Stimulated activated CD8-positive, alpha-beta memory T cell treated with anti-CD3 and anti-CD28 coated beads, Interleukin-12 subunit alpha, Interleukin-12 subunit beta, amount 100 ng/mL, for 1 hour (primary cell): ENCODE measurements at places on chromosomes 7 and 10.
A peak's percentile ranks its signal among the peaks of the same experiment; 100 is the strongest.

- no peak for DNase-seq
Observed at GRCh38 chr10:15168291-15168785, at the start of gene NMT2. TSS of gene NMT2 (minus strand) at chr10:15168693. CDS start at chr10:15168612, 81 bp downstream.

DNA sequence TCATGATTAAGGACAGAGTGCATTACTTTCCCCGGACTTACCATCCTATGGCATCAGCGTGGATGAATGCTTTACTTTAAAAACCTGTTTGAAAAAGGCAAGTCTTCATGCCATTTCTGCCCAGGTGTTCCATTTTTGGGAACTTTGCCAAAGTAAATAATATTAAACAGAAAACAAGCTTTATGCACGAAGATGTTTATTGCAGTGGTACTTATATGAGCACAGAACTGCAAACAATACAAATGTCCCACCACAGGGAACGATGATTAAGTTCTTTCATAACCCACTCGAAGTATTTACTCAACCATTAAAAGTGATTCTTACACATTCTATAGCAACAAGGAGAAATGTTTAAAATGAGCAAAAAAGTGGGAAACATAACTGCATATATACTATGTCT lies 109.7 kb upstream of the GDF10 start:
- DNase-seq = no peak

GRCh38 chr10:62818426-62819011 lies 2.4 kb upstream of the EGR2 start:
- DNase-seq = peak; percentile 36

DNA sequence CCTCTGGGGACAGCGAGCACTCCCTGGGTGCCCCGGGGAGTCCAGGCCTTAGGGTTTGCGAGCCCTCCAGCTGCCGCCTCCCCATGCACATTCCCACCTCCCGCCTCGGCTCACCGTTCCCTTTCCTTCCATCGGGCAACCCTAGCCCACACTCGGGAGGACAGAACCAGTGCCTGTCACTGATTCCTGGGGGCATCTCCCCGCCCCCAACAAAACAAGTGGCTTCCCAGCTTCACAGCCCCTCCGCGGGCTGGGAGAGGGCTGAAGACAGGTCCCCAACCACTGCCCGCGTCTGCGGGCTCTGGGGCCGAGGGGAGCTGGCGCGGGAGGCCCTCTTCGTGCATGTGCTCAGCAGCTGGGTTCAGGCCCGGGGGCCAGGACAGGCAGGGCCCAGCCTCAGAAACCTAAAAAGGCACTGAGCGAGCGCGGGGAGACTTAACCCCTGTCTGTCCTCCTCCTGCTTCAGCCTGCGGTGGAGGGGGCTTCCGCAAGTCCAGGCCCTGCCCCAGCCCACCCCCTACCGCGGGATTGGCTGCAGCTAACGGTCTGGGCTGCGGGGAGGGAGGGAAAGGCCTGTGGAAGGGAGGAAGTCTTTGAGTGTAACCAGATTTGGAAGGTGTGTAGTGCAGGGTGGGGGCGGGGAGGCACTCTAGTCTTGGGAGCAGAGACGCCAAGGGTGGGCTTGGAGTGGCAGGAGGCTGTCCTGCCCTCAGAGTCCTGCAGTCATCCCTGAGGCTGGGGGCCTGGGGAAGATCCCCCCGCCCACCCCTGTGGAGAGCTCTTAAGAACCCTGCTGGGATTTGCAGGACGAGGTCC lies 1.2 kb downstream of the FLNC start:
- DNase-seq = no peak

- DNase-seq = no peak
Observed at GRCh38 chr10:75062506-75063299, 48.8 kb upstream of the SAMD8 start.

DNA sequence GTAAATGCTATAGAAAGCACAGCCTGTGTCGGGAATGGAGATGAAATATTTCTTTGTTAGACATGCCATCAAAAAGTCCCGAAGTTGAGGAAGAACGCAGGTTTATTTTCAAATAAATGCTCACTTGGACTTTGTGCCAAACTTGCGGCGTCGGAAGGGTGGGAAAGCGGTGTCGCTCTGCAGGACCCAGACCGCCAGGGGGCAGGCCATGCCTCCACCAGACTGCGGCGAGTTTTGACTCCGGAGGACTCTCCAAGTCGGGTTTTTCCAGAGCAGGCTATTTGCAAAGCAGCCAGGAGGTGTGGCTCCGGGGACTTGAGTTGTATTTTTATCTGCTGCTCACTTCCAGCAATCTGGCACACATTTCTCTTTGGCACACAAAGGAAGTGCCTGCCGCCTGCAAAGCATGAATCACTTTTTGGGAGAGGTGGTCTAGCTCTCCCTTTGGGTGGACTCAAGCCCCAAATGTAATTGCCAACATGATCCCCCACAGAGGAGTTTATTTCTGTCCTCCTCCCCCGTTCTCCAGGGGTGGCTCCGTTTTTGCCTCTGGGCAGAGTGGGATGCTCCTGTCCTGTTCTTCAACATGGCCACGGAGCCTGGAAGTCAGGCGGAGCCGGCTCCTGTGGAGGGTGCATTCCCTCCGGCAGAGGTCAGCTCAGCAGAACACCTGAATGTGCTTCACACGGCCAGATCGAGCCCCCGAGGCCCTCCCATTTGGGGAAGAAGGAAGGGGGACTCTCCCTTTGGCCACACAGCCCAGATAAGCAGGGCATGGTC lies 82.3 kb upstream of the GPR26 start:
- no peak for DNase-seq

GRCh38 chr7:49091519-49091918 lies 167.2 kb downstream of the CDC14C start:
- no peak for DNase-seq

DNA sequence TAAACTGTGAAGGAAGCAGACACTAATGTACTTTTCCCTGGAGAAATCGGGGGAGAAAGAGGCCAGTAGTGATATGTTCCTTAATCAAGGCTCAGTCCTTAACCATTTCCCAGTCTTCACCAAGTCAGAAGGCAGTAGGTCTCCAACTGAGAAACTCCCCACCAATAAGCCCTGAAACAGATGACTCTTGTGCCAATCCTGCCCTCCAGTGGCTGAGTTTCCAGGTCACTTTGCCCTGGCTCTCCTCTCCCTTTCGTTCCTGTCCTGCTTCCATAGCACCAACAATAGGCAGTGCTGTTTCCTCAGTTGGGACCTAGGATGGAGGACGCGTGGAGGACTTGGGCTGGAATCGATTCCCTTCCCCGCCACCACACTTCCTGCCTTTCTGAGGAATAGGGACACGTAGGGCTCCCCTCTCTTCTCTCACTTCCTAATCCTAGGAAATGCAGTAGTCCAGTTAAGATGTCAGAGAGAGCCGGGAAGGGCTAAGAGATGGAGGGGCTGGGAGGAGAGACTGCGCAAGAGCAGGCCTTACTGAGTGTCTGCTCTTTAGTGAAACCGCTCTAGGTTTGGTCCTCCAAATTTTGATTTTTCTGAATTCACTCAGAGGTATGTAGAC lies 23.4 kb downstream of the ATOH7 start:
- no peak for DNase-seq

- no peak for DNase-seq
Observed at GRCh38 chr10:113978802-113979201, 64.9 kb upstream of the ADRB1 start.

DNA sequence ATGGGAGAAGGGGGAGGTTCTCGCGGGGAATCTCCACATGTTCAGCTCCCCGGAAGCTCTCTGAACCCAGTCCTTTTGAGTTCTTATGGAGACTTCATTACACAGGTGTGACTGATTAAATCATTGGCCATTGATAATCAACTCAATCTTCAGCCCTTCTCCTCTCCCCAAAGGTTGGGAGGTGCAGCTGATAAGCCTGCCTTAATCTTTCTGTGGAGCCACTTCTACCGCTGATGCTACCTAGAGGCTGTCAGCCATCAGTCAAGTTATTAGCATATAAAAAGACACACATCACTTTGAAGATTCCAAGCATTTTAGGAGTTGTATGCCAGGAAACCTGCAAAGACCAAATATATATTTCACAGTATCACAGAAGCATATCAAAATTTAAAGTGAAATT lies 91.7 kb downstream of the MARCHF5 start:
- no peak for DNase-seq

DNA sequence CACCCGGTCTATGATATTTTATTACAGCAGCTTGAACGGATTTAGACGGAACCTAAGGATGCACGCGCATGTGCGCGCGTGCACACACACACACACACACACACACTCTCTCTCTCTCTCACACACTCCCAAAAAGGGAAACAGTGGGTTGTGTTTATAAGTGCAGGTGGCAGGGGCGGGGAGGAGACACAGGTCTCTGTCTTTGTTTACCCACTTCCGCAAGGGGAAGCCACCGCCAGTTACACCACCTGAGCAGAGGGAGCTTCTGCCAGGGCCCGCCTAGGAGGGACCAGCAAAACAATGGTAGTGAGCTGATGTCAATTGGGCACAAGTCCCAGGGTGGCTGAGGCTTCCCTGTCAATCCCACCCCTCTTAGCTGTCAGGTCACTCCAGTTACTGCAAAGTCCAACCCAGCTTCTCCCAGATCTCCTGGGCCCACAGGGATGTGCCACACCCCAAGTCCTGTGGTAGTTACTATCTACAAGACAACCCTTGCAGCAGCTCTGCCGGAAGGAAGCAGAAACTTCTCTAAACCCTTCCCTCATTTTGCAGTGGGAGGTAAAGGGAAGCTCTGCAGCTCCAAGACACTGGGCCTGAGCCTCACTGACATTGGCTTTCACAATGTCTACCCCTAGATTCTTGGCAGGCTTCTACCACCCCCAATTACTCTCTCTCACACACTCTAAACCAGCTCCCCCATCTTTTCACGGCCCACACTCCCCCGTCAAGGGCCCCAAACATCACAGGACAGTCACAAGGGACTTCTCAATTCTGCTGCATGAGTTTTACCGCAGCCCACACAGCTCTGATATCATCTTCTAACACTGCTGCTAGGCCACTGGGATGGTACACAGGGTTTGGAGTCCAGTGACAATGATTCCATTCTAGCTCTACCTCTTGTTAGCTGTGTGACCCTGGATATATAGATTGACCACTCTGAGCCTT lies 17.6 kb downstream of the ANXA11 start:
- DNase-seq = peak; percentile 58

- no peak for DNase-seq
Observed at GRCh38 chr7:74354009-74354408, 64.8 kb downstream of the CLIP2 start.

DNA sequence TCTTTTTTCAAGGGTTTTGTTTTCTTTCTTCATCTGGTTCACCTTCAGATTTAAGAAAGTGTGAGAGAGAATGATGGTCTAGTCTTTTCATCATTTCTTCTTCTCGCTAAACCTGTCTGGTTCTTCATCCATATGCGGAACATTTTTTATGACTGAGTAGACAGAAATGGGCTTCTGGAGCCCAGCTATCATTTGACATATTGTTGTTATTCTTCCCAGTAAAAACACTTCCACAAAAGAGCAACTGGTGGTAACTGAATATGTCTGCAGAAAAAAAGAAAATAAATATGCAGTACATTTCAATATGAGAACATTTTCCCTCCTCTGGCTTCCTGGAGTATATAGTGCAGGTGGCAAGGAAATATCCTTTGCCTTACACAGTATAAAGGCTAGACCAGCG lies 209.5 kb downstream of the JCAD start:
- DNase-seq = no peak

DNA sequence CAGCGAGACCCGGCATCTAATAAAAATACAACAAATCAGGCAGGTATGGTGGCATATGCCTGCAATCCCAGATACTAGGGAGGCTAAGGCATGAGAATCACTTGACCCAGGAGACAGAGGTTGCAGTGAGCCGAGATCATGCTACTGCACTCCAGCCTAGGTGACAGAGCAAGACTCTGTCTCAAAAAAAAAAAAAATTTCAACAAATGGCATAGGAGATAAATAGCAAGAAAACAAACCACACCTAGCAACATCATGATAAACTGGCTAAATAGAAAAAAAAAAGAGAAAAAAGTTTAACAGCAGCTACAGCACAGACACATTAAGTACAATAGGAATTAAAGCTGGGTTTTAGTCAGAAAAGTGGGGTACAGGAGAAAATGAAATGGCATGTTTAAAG lies 1034.6 kb upstream of the LRRN3 start:
- no peak for DNase-seq

DNA sequence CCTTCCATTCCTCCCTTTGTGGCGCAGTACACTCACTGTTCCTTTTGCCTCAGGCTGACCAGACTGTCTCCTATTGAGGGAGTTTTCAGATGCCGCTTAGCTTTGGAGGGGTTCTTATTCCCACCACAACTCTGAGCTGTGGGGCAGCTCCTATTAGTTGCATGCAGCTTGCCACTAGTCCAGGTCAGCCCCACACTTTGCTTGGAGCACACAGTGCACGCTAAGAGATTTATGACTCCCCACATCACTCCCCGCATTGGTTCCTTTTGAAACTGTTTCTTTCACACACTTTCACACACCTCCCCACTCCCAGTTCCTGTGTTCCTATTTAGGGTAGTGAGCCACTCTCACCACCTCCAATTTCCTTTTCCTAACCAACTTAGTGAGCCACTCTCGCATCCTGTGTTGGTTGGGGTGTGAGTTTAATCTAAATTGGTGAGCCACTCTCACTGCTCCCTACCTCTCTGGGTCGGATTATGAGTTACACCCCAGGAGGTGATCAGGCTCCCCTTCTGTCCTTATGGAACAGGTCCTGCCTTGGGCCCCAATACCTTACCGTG lies 10.4 kb upstream of the ZNF485 start:
- no peak for DNase-seq

DNA sequence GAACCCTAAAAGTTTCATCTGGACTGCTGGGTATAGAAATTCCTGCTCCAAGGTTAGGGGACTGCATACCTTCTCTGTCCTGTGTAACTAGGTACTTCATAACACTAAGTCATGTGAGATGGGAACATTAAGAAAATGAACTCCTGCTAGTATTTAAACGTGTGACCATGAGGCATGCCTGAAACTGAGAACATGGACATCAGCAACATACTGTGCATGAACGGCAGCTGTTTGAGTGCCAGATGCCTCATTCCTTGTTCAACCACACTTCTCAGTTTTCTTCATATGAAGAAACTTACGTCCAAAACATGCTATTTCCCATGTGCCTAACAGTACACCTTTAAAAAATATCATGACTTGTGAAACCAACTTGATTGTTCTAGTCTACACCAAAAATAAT lies 88.5 kb downstream of the CREM start:
- no peak for DNase-seq

GRCh38 chr10:49278497-49278981 lies 20.4 kb upstream of the C10orf71 start:
- DNase-seq = no peak

DNA sequence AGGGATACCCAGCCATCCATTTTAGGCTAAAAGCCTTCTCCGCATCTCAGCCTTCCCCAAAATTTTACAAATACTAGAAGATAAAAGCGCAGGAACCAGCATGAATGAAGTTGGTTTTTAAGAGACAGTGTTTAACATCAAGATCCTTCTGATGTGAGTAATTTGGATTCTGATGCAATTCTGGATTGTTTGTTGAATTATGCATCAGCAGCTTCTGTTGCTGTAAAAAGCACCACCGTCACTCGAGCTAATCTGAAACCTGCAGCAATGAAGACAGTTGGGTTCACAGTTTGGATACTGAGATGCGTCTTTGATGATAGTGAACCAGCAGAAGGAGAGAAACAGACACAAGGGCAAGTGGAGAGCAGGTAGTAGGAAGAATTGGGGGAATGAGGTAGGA lies 179.2 kb downstream of the PLXNA4 start:
- DNase-seq = no peak

- DNase-seq = no peak
Observed at GRCh38 chr10:132765435-132765834, 20.5 kb downstream of the NKX6-2 start.

GRCh38 chr10:91352760-91353159 lies 57.4 kb upstream of the HECTD2 start:
- DNase-seq = no peak

- no peak for DNase-seq
Observed at GRCh38 chr7:140669352-140669751, 3.4 kb upstream of the ADCK2 start.

- no peak for DNase-seq
Observed at GRCh38 chr10:86389441-86390193, 23.0 kb upstream of the GRID1 start.
